ENCODE measurements at places on chromosomes 3 and 15.

DNA sequence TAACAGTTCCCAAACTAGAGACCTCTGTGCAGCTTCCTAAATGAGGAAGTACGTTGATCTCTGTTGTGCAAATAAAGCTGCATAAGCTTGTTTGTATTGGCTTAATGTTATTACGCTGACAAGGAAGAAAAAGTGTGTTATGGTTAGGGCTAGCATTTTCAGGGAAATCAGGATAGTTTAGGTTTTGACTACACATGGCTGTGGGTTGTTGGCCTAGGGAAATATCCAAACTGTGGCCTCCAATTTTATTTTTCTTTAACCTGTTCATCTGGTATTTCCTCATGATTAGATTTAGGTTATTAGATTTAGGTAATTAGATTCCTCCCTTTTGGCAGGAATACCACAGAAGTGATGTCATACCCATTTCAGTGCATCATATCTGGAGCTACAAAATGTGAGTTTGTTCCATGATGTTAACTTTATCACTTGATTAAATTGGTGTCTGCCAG is 8.7 kb upstream of the MCCC1 start:
- DNase-seq: no peak

DNA sequence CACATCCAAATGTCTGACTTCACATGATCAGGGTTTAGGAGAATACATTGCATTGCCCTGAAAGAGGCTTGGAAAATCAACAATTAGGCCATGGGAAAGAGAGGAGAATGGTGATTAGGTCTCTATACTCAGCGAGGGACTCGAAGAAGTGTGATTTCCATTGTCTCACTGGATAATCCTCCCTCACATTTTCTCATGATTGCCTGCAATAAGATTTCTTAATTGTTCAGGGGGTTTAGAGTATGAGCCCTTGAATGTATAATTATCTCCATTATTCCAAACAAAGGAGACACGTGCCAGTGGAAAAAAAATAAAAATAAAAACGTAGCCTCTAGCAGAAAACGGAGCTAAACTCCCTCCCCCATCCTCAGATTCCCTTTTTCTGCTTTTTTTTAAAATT is 173.2 kb downstream of the TPRG1 start:
- no peak for DNase-seq

DNA sequence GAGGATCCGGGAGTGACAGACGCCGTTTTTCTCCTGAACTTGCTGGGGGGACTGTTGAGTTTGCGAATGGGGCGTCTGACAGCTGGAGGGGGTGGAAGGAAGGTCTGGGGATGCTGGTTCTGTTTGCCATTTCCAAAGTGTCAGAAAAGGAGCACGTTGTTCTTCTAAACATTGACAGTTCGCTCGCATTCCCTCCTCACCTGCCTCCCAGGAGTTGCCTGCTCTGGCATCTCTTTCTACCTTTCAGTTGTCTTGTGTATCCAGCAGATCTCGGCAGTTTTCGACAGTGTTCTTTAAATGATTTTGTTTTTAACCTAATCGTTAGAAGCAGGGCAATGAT is 829 bp downstream of the SELENOT start:
- no peak for DNase-seq

DNA sequence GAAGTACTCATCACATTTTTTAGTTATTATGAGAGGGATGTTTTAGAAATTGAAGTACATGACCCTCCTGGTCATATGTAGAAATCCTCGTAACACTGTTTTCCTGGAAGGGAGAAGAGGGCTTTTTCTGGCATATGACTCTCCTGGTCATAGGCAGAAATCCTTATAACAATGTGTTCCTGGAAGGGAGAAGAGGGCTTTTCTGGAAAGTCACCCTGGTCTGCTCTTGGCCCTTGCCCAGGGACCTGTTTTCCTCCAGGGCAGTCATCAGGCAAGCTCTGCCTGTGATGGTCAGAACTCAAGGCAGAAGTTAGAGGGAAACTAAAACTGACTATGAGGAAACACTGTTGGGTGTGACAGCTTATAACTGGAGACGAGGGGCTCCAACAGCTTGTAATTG is 27.7 kb downstream of the LAMP3 start:
- DNase-seq: no peak

GRCh38 chr3:129056451-129057173 is 4.0 kb upstream of the GP9 start:
- no peak for DNase-seq

GRCh38 chr3:147371771-147372340 is 34.5 kb downstream of the ZIC4 start:
- DNase-seq: no peak

GRCh38 chr3:49244581-49245205 is 32.3 kb downstream of the C3orf62 start:
- DNase-seq: no peak

DNA sequence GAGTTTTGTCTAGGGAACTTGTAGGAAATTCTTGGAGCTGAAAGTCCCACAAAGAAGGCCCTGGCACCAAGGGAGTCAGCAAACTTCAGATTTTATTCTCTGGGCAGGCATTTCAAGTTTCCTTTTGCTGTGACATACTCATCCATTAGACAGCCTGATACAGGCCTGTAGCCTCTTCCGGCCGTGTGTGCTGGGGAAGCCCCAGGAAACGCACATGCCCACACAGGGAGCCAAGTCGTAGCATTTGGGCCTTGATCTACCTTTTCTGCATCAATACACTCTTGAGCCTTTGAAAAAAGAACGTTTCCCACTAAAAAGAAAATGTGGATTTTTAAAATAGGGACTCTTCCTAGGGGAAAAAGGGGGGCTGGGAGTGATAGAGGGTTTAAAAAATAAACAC is 15.0 kb downstream of the TIGIT start:
- DNase-seq: no peak

- no peak for DNase-seq
These were observed 5.9 kb upstream of the DCP1A start for GRCh38 chr3:53353202-53353601.

DNA sequence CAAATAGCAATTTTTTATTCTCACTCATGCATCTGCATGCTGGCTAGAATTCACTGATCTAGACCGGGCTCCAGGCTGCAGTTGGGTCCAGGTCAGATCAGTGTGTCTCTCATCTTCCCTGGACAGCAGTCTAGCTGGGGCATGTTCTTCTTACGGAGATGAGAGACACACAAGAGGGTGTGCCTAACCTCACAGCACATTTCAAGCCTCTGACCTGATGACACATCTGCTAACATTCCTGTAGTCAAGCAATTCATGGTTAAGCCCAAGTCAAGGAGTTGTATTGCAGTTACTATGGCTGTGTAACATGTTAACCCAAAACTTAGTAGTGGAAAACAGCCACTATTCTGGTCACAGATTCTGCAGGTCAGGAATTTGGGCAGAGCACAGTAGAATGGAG is 13.1 kb downstream of the BSN start:
- no peak for DNase-seq

- DNase-seq: no peak
These were observed 201.9 kb downstream of the TNIK start for GRCh38 chr3:171258316-171258715.

DNA sequence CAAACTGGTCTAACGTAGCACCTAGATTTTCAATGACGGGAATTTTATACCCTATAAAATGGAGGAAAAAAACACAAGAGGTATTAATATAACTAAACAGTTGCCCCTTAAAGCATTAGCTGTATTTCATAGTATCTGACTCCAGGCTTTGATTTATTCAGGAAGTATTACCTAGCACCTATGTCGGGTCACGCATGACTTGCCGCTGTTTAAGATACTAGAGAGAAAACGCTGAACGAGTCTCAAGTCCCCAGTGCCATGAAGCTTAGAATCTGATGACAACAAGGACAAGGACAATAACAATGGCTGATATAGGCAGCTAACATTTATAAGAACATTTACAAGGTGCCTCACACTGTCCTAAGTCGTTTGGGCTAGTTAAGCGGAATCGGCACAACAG is 1.9 kb downstream of the SNRPA1 start:
- DNase-seq: no peak

- no peak for DNase-seq
These were observed 1039.2 kb downstream of the ROBO1 start for GRCh38 chr3:78728406-78729145.

DNA sequence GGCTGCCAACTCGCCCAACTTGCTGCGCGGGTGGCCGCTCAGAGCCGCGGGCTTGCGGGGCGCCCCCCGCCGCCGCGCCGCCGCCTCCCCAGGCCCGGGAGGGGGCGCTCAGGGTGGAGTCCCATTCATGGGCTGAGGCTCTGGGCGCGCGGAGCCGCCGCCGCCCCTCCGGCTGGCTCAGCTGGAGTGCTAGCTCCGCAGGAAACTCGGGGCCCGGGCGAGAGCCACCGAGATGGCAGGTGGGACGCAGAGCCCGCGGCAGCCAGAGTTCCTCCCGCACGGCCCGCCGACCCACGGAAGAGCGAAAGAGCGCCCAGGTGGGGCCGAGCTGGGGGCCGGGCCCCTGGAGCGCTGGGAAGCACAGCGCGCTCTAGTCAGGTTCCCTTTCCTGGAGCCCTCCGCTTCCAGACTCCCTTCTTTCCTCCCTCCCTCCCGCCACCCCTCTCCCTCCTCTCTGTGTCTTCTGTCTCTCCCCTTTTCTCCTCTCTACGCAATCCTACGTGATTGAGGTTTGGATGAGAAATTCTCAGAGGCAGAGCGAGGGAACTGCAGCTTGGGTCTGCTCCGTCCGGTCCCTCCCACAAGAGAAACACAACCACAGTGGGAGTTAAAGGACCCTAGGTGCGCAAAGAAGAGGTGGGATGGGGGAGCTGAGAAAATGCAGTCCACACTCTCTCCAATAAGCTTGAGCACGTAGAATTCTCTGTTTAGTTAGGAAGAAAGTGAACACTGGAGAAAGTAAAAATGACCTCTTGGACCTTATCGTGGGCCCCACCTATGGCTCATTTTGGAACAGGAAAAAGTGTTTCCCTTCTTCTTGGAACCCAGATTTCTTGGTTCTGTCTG is 317.3 kb downstream of the FGF12 start:
- no peak for DNase-seq

DNA sequence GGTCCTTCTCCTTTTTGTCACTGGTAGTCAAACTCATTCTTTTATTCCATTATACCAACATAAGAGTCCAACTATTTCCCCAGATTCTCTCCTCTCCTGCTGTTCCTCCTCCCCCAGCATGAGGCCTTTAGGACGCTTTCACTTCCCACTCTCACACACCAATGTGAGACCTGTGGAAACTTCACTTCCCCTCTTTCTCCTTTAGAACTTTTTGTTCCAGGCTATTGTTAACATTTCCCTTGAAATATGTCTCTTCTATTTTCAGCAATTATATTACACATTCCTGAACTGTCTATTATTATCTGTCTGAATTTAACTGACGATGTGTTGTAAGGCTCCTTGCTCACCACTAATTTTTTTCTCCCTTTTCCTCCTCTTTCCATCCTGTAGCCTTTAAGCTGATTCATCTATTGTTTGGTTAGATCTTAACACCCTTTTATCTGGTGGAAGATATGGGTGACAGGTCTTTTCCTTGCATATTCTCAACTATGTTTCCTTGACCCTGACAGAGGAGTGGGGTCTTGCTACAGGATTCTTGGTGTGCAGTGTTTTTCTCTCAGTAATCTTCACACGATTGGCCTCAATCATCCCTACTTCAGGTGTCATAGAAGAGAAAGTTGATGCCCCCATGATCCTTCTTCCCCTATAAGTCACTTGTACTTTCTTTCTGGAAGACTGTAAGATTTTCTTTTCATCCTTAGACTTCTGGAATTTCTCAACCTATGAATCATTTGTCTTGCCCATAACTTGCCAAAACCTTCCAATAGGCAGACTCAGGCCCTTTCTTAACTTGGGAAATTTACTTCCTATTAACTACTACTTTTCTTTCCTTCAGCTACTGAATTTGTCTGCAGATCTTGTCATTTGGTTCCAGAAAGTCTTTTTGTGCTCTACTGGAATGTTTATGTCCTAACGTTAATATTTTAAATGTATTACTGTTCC is 5.9 kb downstream of the CYP19A1 start:
- DNase-seq: no peak

GRCh38 chr3:30452446-30452845 is 154.0 kb upstream of the TGFBR2 start:
- DNase-seq: no peak

GRCh38 chr3:71510510-71510909 is 73.0 kb downstream of the FOXP1 start:
- DNase-seq: no peak

DNA sequence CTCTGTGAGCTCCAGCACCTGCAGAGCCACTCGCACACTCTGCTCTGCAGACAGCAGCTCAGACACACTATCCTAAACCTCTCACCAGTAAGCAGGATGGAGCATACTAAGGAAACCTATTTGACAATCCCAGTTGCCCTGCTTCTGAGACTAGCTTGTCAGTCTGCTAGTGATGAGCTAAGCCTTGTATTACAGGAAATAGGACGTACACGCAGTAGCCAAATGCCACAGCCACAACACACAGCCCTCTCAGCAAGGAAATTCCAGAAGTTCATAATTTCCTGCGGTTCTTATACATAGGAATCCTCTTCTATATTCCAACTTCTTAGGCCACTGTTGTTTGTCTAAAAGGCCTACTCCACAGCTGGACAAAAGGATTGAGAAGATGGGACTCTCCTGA is 74.5 kb downstream of the MYLK start:
- DNase-seq: no peak

GRCh38 chr15:90994059-90994416 is 297 bp downstream of the PRC1 start:
- DNase-seq: no peak

GRCh38 chr15:37572401-37572800 is 362.0 kb upstream of the TMCO5A start:
- DNase-seq: no peak

- DNase-seq: no peak
These were observed 32.2 kb downstream of the GPR176 start for GRCh38 chr15:39887832-39888231.

DNA sequence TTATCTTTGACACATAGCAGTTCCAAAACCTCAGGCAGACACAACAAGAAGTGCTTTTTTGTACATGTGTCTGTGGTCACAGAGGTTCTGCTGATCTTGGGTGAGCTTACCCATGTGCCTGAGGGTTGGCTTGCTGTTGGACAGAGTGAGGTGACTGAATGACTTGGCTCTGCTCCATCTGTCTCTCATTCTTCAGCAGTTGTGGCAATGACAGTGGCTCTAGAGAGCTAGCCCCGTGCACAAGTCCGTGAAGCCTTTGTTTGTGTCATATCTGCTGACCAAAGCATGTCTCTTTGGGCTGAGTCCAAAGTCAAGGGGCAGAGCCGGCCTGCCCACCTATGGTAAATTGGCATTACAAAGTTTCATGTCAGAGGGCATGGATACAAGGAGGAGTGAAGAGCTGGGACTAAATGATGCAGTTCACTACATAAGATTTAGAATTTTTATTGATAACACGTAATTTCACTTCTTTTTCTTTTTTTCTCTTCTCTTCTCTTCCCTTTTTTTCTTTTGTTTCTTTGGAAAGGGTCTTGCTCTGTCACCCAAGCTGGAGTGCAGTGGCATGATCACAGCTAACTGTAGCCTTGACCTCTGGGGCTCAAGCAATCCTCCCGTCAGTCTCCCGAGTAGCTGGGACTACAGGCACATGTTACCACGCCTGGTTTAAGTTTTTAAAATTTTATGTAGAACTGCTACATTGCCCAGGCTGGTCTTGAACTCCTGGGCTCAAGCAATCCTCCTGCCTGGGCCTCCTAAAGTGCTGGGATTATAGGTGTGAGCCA is 77.9 kb downstream of the ITPR1 start:
- DNase-seq: no peak

DNA sequence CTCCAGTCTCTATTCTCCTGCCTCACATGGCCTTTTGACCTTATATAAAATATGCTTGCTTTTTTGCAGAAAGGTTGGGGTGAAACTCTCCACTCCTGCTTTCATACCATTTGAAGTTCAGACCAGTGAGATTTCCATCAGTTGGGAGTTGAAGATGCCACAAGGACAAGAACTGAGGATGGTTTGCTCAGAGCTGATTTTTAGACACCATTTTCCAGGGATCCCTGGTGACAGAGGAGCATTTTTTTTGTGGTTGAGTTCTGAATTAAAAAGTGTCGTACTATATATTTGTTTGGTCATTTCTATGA is 8.8 kb upstream of the TM4SF1 start:
- no peak for DNase-seq

All from activated gamma-delta T cell treated with anti-CD3 and anti-CD28 coated beads, Interleukin-2, amount 50 U/mL, for 16 hours (primary cell).